MV-4-11 (cell line): ENCODE measurements at places on chromosomes 1 and 21.

- no peak for DNase-seq
Measured at GRCh38 chr1:218633238-218633988, 288.3 kb downstream of the TGFB2 start.

GRCh38 chr1:159830722-159831121 is 4.0 kb downstream of the SLAMF8 start:
- no peak for DNase-seq

- no peak for DNase-seq
Measured at GRCh38 chr1:70017770-70018169, 187.6 kb downstream of the LRRC40 start.

DNA sequence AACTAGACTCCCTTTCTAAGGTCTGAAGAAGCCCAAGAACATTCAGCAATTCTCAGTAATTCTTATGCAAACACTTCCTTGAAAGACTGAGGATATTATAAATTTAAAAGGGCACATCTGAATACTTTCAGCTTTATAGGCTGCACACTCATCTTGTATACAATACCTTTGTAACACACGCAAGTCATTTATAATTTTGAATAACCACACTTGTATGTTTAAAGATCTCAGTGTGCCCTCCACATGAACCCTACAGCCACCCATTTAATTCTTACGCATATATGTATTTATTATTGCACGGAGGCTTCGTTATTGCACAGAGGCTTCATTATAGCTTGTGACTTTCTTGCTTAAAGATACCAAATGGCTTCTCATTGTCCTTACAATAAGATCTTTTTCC is 1.2 kb upstream of the KRTAP27-1 start:
- no peak for DNase-seq

GRCh38 chr1:162822391-162823200 is 32.1 kb downstream of the HSD17B7 start:
- no peak for DNase-seq

GRCh38 chr1:170986901-170987300 is 51.6 kb downstream of the MROH9 start:
- DNase-seq, result no peak

DNA sequence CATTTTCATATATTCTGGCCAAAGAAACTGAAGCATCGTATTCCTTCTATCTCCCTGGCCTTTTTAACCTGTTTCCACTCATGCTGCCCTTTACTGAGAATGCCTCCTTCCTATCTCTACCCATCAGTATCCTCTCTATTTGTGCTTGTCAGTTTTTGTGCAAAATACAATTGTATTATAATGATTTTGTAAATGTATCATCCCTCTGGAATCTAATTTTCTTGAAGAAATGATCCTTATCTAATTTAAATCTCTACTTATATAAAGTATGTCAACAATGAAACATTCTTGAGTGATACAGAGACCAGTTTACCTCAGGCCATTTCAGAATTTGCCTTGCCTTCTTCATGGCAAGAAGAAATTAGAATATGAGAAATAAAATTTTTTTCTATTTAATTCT is 59.0 kb upstream of the TEKT2 start:
- DNase-seq, result no peak

DNA sequence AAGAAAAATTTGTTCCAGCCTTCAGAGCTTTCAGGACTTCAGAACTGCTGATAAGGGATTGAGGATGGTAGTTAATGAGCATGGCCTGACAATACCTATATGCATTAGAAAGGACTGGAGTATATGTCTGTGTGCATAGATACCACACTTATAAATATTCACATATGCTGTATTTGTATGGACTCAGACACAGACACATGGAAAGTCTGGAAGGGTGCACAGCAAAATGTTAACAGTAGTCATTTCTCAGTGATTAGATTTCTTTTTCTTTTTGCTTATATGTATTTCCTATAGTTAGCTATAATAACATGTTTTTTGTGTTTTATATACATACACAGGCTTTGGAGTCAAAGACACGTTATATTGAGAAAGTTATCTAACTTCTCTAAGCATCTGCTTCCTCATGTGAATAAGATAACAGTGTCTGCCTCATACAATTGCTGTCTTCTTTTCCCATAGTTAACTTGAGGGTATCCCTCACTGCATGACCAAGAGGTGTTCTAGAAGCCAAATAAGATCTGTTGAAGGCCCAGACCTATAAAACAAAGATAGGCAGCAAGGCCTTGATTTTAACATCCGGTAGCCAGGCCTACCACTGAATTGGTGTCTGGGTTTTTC is 31.3 kb downstream of the INPP5B start:
- no peak for DNase-seq

- no peak for DNase-seq
Measured at GRCh38 chr1:64163970-64164369, 39.5 kb upstream of the UBE2U start.

DNA sequence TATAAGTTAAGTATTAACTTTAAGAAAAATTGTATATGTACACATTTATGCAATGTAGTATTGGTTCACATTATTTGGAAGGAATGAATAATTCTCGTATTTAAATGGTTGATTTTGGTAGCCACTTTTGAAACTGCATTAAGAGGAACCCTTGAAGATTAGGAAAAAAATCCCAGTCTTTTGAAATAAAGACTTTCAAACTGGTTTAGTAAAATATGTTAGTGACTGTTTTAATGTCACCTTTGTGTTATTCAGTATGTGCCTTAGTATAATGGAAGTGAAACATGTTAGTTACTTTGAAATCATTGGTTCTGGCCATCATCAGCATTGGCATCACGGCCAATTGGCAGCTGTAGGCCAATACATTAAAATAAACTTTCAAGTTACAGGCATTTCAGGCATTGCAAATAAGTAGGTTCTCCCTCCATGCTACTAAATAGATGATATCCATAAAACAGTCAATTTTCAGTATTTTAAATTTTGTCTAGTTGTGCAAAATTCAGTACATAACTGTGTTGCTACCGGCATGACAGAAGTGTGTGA is 4.4 kb downstream of the MIER1 start:
- peak; percentile 27 for DNase-seq

DNA sequence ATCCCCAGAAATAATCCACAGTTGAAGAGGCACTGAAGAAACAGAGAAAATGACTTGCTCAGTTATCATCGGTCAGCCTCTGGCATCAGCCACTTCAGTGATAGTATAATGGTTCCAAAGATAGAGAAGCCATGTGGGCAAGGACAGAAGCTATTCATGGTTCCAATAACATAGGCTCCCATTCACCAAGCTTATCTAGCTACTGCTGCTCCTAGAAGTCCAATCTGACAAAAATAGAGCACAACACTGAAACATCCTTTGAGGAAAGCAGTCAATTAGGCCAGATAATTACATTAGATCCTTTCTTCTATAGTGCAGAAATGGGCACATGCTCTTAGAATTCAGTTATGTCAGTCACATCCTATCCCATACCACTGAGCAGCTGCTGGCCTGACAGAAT is 33.5 kb upstream of the CRB1 start:
- no peak for DNase-seq

DNA sequence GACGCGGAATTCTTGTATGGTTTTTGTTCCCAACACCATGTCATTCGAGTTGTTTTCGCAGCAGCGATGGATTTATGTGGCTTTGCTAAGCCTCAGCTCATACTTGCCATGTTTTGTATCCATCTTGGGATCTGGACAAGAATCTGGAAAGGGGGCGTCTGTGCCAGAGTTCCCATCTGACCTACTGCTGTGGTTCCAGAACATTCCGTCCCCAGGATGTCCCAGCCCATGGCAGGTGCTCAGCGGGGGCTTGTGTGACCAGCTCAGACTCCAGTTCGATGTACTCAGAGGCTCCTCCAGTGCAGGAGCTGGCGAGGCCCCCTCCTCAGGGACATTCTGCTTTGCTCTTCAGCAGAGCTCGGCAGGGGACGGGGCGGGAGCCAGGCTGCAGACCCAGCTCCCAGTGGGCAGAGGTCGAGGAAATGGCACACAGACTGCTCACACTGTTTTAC is 24.0 kb upstream of the ADARB1 start:
- DNase-seq, result no peak

- peak; percentile 58 for DNase-seq
Measured at GRCh38 chr1:159177272-159177907, 6.0 kb downstream of the CADM3 start.

DNA sequence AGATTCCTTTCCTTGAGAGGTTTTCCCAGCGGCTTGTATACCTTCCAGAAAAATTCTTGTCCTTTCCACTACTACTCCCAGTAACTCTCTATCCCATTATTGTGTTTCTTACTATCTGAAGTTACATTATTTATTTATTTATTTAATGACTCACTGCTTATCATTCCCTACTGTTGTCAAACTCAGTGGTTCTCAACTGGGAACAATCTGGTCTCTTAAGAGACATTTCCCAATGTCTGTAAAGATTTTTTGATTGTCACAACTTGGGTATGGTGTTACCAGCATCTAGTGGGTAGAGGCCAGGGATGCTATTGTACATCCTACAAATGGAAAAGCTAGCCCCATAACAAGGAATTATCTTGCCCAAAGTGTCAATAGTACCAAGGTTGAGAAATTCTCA is 771.5 kb upstream of the ADGRL2 start:
- DNase-seq, result no peak

- peak; percentile 41 for DNase-seq
Measured at GRCh38 chr1:232880354-232880753, 70.1 kb upstream of the NTPCR start.

DNA sequence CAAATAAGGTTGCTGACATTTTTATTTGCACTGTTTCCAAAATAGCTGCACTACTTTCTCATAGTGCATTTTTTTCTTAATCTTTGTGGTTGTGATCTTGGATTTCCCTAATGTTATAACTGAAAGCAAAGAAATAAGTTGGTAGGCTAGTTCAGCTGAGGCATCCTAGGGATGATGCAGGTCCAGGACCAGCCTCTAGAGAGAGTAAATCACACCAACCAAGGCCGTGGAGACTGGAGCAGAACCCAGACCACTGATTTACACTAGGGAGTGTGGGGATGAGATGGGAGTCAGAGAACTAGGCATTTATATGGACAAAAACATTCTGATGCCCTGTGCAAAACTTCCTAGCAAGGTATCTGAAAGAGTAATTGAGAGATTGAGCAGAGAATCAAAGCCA is 104.5 kb downstream of the URB2 start:
- no peak for DNase-seq

DNA sequence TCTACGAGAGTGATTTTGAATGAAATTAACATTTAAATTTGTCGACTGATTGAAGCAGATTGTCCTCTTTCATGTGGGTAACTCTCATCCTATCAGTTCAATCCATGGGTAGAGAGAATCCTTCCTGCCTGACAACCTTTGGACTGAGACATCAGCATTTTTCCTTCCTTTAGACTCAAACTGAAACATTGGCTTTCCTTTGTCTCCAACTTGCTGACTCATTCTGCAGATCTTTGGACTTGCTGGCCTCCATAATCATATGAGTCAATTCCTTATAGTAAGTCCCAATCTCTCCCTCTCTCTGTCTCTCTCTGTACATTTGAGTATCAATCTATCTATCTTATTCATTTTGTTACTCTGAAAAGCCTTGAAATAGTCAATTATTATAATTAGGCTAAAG is 416.7 kb downstream of the LRRIQ3 start:
- DNase-seq, result no peak

DNA sequence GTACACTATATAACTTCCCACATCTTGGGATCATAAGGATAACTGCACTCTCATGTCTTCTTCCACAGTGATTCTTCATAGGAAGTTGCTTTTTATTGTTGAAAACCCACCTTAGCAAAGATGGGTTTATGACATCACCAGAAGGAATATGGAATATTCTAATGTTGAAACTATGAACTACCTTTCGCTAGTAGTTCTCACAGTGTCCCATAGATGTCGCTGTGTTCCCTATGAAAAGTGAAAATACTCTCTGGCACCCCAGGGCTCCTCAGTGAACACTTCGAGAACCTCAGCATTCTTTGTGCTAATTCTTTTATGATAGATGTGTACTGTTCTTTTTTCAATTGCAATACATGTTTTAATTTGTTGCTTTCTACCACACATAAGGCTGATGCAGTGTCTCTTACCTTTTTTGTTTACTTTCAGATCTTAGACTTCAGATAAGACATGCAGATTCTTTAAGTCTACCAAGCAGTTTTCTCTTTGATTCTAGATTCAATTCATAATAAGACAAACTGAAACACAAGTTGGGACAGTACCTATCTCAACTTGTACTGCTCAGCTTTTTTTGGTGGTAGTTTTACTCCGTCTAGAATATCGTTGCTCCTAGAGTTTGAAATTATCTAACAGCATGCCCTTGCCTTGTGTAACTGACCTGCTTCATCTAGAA is 90.8 kb downstream of the GTF2B start:
- DNase-seq, result peak; percentile 0

- peak; percentile 24 for DNase-seq
Measured at GRCh38 chr1:186923486-186923885, 94.7 kb downstream of the PLA2G4A start.

DNA sequence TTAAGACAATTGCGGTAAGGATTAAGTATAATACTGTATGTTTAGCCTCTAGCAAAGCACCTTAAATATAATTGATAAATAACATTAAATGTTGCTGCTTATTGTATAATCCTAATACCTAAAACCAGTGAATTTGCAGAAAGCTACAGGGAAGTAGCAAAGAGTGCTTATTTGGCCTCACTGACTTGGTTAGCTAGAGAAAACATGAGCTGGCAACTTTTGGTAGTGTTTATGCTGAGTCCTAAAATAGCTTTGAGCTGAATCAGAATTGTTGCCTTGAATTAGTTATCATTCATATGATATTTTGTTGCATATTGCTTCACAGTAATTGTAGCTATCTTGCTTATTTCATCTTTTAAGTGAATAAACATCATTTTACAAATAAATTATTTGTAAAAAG is 3.5 kb downstream of the TRIM67 start:
- DNase-seq, result no peak

DNA sequence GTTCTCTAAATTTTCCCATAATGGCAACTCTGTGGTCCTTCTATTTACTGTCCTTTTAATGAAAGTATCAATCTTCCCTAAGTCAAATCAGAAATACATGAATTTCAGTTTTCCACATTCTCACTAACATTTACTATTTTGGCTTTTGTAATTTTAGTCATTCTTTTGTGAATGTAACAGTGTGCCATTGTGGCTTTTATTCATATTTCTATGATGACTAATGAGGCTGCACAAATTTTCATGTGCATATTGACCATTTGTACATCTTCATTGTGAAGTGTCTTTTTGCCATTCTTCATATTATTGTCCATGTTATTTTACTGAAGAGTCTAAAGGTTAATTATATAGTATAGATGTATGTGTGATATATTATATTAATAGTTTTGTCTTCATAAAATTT is 431.0 kb upstream of the BRINP3 start:
- no peak for DNase-seq

DNA sequence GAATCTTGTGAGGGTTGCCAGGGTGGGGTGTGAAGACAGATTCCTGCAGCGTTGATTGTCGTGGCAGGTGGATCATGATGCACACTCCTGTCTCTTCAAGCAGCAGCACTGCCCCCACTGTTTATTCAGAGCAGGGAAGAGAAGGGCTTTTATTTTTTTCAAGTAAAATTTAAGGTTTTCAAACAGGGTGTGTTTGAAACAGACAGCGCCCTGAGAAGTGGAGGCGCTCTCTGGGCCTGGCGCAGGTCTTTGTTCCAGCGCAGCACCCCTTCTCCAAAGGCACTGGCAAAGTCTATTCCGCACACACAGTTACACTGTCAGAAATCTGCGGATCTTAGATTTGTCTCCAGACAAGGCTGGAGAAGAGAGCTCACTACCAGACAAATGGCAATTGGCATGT is 7.0 kb downstream of the C1orf53 start:
- no peak for DNase-seq

DNA sequence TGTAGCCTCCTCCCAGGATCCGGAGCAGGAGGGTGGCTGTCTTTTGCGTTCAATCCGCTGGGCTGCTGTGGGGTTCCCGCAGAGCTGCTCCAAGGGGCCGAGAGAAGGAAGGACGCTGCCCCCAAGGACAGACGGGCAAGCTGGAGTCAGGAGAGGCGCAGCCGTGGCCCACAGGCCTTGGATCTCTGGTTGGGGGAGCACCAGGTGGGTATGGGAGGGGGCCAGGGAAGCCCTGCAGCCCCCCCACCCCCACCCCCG is 15.9 kb upstream of the SKI start:
- DNase-seq, result no peak
